ENCODE measurements at places on chromosomes 13 and 19. TPM values are rescaled to one million over a fixed set of nuclear protein-coding genes. Genes with fewer than 3 reads are reported as not detected.

The PTGIR gene
- total RNA-seq, result 0.08 TPM

The CATSPERD gene
- total RNA-seq, result 0.08 TPM

The KIR2DL1 gene
- not detected for total RNA-seq

The CABP5 gene
- not detected for total RNA-seq

The ZFP36 gene
- total RNA-seq, result 414 TPM

The HNRNPA1L2 gene
- 3.2 TPM for total RNA-seq

The OR10H3 gene
- not detected for total RNA-seq

The ZNF726 gene
- 7.2 TPM for total RNA-seq

The CLDN10 gene
- total RNA-seq, result 10.5 TPM

GRCh38 chr13:106382534-106382933 is 152.9 kb downstream of the EFNB2 start:
- no peaks in the 10 kb centered on the region for H3K27me3 ChIP-seq
- H3K4me3 ChIP-seq, result no peak overlapping the region
- no peaks in the 10 kb centered on the region for H3K36me3 ChIP-seq
- DNase-seq, result no peak
- no peak overlapping the region for H3K27ac ChIP-seq

- peaks cover 12% of the 10 kb centered on the region for H3K4me1 ChIP-seq
- H3K27me3 ChIP-seq, result no peaks in the 10 kb centered on the region
- no peak overlapping the region for H3K27ac ChIP-seq
- H3K36me3 ChIP-seq, result no peaks in the 10 kb centered on the region
- H3K4me3 ChIP-seq, result no peak overlapping the region
Measured at GRCh38 chr19:8635422-8635821, 5.0 kb downstream of the NFILZ start.

DNA sequence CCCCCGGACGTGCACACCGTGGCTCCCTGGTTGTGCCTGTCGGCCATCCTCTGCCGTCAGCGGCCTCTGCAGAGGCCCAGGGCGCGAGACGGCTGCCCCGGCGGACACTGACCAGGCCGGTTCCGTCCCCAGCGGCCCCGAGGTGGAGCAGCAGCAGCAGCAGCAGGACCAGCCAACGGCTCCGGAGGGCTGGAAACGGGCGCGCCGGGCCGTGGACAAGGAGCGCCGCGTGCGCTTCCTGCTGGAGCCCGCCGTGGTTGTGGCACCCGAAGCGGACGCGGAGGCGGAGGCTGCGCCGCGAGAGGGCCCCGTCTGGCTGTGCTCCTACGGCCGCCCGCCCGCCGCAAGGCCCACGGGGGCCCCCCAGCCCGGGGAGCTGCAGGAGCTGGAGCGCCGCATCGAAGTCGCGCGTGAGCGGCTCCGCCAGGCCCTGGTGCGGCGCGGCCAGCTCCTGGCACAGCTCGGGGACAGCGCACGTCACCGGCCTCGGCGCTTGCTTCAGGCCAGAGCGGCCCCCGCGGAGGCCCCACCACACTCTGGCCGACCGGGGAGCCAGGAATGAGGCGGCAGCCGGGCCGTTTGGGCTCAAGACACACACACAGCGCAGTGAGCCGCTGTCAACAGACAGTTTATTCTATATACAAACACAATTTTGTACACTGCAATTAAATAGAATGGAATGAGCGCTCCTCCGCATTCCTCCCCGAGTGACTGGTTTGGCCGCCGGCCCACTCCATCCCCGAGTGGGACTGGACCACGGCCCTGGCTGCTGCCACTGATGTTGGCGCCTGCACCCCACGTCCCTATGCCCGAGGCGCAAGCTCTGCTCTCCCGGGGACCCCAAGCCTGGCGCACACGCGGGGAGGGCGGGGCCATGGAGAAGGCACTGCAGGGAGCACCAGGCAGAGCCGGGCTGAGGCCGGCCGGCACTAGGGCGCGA is 9.1 kb downstream of the GRIN3B start:
- H3K36me3 ChIP-seq, result no peaks in the 10 kb centered on the region
- H3K4me1 ChIP-seq, result no peaks in the 10 kb centered on the region

DNA sequence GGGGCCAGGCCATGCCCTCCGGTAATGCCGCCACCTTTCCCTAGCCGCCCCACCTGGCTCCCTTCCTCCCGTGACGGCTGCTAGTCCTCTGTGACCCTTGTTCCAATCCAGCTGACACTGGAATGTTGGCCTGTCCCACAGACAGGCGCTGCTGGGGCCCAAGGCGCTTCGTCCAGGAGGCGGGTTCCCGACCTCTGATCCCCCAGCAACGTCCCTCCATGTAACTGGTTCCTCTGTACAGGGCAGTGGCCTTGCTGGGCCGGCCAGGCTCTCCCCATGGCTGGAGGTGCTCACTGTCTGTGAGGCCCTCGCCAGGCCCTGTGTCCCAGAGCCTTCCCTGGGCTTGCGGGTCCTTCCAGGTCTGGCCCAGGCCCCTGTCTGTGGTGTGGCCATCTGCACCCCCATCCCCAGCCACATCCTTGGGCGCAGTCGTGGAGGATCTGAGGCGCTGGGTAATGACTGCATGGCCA is 6.8 kb upstream of the GRIN3B start:
- H3K27me3 ChIP-seq, result no peaks in the 10 kb centered on the region
- no peak for DNase-seq
- no peak overlapping the region for H3K27ac ChIP-seq
- H3K4me3 ChIP-seq, result no peak overlapping the region
- peaks cover 8% of the 10 kb centered on the region for H3K4me1 ChIP-seq

GRCh38 chr13:108760129-108760528 is 130.7 kb downstream of the MYO16 start:
- H3K36me3 ChIP-seq, result no peaks in the 10 kb centered on the region
- no peak for DNase-seq
- H3K27me3 ChIP-seq, result no peaks in the 10 kb centered on the region
- no peak overlapping the region for H3K4me3 ChIP-seq

DNA sequence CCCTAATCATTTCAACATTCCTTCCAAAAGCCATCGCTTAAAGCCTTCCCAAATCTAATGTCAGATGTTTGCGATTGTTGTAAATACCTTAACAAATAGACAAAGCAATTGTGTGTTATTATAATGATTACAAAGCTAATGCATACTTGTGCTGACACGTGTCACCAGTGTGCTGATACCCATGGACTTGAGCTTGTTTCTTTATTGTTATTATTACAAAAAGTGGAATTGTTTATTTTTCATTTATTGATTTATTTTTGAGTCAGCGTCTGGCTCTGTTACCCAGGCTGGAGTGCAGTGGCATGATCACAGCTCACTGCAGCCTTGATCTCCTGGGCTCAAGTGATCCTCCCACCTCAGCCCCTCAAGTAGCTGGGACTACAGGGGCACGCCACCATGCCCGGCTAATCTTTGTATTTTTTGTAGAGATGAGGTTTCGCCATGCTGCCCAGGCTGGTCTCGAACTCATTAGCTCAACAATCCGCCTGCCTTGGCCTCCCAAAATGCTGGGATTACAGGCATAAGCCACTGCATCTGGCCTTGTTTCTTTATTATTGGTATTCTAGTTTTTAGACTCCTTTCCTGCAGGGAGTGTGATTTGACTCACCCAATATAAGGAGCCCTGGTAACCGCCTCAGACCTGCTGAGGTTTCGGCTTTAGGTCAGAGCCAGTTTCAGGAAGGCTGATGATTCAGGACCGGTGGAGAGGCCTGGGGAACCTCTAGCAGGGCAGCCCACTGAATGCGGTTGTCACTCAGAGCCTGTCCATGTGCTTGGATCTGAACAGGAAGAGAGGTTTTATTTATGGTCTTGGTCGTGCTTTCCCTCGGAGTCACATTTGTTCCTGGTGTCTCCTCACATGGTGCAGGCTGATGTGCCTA is 2.1 kb upstream of the FBXO17 start:
- no peak overlapping the region for H3K4me3 ChIP-seq
- peak overlapping the region; percentile 97 for H3K27ac ChIP-seq
- H3K36me3 ChIP-seq, result no peaks in the 10 kb centered on the region
- H3K27me3 ChIP-seq, result no peaks in the 10 kb centered on the region
- H3K4me1 ChIP-seq, result peaks cover 36% of the 10 kb centered on the region

DNA sequence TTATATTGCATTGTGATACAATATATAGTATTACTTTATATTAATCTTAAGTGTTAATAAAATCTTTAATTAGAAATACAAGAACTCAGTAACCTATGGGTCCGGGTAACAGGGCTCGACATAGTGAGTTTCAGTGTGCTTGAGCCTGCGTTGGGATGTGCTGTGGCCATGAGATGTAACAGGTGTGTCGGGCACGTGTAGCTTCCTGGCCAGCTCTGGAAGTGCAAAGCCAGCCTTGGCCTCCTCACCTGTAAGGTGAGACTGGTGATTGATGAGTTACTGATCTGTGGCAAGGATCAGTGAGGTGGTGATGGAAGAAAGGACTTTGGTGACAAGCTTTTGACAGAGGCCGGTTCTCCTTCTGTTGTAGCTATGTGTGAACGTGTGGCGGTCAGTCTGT is 19.2 kb downstream of the ATP4B start:
- H3K4me3 ChIP-seq, result no peak overlapping the region
- no peaks in the 10 kb centered on the region for H3K27me3 ChIP-seq
- no peak overlapping the region for H3K27ac ChIP-seq
- peaks cover 4% of the 10 kb centered on the region for H3K4me1 ChIP-seq

GRCh38 chr19:12949363-12950283 is 4.0 kb downstream of the RAD23A start:
- no peak overlapping the region for H3K27ac ChIP-seq
- no peak for DNase-seq
- H3K4me3 ChIP-seq, result no peak overlapping the region
- peaks cover 33% of the 10 kb centered on the region for H3K4me1 ChIP-seq
- H3K27me3 ChIP-seq, result no peaks in the 10 kb centered on the region
- peaks cover 13% of the 10 kb centered on the region for H3K36me3 ChIP-seq

DNA sequence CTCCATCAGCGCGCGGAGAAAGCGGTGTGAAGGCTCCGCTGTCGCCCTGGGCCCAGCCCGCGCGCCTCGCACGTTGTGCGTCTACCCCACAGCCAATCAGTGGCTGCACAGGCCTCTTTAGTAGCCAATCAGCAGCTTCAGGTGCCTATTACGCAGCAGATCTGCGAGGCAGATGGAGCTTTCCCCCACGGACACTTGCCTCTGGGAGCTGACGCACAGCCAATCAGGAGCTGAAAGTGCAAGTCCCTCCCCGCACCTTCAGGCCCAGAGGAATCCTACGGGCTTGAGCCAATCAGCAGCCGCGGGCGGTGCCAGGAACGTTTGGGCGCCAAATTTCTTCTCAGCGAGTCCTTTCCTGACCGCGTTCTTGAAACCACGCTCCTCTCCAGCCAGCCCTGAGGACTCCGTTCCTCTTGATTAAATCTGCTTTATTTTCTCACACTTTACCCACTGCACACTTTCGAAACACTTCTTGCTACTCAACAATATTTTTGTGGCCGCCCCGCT is 39.9 kb downstream of the SIGLEC7 start:
- no peaks in the 10 kb centered on the region for H3K27me3 ChIP-seq
- H3K36me3 ChIP-seq, result no peaks in the 10 kb centered on the region
- H3K4me3 ChIP-seq, result no peak overlapping the region

- no peak overlapping the region for H3K4me3 ChIP-seq
- H3K27ac ChIP-seq, result no peak overlapping the region
- H3K27me3 ChIP-seq, result no peaks in the 10 kb centered on the region
- no peak for DNase-seq
- no peaks in the 10 kb centered on the region for H3K36me3 ChIP-seq
Measured at GRCh38 chr19:50710094-50710493, 9.5 kb downstream of the SHANK1 start.

DNA sequence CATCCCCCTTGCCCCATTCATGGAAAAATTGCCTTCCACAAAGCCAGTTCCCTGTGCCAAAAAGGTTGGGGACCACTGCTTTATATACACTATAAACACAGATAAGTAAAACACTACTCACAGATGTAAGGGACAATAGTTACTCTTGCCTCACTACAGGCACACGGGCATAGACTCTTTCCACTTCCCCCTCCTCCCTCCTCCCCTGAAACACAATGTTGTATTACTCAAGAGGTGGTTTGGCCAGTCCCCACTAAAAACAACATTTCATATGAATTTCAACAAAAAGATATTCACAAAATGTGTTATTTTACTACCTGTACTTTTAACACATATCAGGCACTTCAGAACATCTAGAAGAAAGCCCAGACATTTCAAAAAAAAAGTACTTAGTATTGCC is 45.1 kb downstream of the EPSTI1 start:
- H3K27me3 ChIP-seq, result no peaks in the 10 kb centered on the region
- no peak overlapping the region for H3K27ac ChIP-seq
- DNase-seq, result no peak
- no peaks in the 10 kb centered on the region for H3K36me3 ChIP-seq
- no peaks in the 10 kb centered on the region for H3K4me1 ChIP-seq

DNA sequence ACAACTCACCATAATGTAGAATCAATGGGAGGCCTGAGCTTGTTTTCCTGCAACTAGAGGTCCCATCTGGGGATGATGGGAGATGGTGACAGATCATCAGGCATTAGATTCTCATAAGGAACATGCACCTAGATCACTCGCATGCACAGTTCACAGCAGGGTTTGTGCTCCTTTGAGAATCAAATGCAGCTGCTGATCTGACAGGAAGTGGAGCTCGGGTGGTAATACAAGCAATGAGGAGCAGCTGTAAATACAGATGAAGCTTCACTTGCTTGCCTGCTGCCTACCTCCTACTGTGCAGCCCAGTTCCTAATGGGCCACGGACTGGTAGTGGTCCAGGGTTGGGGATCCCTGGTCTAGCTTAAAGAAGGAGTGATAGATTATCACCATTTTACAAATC is 33.0 kb downstream of the KPNA3 start:
- no peaks in the 10 kb centered on the region for H3K36me3 ChIP-seq
- no peaks in the 10 kb centered on the region for H3K27me3 ChIP-seq
- H3K4me3 ChIP-seq, result no peak overlapping the region
- no peak for DNase-seq
- no peaks in the 10 kb centered on the region for H3K4me1 ChIP-seq

- no peak overlapping the region for H3K4me3 ChIP-seq
- no peaks in the 10 kb centered on the region for H3K27me3 ChIP-seq
- H3K27ac ChIP-seq, result no peak overlapping the region
- no peaks in the 10 kb centered on the region for H3K36me3 ChIP-seq
- no peak for DNase-seq
Measured at GRCh38 chr19:45556835-45557234, 27.8 kb downstream of the OPA3 start.

Data from Panc1 (cell line).